ENCODE measurements at places on chromosomes 7 and 10.
A peak's percentile ranks its signal among the peaks of the same experiment; 100 is the strongest.

GRCh38 chr7:4343272-4344247 is 338.5 kb upstream of the FOXK1 start:
- peak; percentile 6 for DNase-seq

GRCh38 chr7:52352013-52352981 is 683.1 kb upstream of the POM121L12 start:
- no peak for DNase-seq

DNA sequence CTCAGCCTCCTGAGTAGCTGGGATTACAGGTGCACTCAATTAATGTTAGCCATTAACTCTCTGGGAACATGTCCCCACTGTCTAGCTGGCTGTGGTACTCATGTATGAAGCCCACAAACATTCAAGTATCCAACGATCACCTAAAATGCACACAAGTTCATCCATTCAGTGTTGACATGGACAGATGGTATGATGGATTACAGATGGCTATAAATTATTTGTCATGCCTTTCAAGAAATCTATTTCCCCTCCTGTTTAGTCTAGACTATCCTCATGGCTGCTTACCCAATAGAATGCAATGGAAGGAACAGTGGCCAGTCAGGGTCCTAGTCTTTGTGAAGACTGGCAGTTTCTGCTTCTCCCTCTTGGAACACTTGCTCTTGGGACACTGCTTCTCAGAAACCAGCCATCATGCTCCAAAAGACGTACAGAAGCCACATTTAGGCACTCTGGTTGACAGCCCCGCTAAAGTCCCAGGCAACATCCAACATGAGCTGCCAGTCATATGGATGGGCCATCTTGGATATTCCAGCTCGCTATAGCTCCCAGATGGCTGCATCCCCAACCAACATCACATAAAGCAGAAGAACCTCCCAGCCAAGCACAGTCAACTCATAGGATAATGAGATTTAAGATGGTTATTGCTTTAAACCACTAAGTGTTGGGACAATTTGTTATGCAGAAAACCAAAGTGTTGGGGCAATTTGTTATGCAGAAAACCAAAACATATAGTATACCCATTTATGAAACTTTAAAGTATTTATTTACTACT is 33.1 kb downstream of the MYL10 start:
- DNase-seq: no peak

DNA sequence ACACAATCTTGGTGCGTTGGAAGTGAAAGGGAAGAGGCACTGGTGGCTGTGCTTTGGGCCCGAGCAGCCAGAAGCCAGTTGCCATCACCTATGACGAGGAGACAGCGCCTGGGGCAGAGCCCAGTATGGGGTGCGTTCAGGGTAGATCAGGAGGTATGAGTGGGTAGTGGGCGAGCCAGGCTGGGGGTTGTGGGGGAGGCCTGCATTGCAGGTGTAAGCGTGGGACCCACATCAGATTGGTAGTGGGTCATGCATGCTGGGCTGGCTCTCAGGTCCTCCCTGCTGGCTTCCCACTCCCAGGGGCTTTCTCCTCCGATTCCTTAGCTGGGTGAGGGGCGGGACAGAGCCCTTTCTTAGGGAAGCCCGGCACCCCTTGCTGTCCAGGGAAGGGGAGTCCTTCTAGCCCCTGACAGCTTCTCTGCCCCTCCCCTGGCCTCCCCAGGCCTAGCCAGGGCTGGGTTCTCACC is 445 bp upstream of the PVRIG start:
- no peak for DNase-seq

DNA sequence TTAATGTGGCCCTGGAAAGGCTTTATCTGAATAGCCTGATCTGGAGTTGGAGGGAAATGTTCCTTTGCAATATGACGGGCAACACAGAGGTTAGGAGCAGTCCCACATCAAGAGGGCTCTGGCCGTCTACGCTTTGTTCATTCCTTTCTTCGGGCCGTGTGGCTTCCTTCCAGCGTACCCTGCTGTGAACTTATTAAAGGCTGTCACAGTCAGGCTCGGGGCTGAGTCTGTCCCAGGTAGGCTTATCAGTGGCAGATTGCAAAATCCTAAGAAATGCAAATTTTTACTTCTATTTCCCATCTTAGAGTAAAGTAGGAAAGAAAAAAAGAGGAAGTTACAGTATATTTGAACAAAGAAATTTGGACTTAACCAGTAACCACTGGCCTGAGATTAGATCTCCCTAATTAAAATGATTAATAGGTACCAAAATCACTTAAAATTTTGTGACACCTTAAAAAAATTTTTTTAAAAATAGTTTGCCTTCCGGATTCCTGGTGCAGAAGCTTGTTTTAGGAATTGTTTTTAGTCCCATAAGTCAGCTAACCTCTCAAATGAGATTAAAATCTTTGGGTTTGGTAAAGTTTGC is 453.1 kb upstream of the MKI67 start:
- DNase-seq: no peak

DNA sequence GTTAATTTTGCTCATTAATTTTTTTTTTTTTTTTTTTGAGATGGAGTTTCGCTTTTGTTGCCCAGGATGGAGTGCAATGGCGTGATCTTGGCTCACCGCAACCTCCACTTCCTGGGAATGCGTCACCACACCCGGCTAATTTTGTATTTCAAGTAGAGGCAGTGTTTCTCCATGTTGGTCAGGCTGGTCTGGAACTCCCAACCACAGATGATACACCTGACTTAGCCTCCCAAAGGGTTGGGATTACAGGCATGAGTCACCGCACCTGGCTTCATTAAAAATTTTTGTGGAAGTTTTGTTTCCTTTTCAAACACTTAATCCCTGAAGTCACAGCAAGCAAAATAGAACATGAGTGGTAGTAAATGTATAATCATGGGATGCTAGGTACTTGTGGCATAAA is 857.2 kb upstream of the PHF14 start:
- DNase-seq: no peak

DNA sequence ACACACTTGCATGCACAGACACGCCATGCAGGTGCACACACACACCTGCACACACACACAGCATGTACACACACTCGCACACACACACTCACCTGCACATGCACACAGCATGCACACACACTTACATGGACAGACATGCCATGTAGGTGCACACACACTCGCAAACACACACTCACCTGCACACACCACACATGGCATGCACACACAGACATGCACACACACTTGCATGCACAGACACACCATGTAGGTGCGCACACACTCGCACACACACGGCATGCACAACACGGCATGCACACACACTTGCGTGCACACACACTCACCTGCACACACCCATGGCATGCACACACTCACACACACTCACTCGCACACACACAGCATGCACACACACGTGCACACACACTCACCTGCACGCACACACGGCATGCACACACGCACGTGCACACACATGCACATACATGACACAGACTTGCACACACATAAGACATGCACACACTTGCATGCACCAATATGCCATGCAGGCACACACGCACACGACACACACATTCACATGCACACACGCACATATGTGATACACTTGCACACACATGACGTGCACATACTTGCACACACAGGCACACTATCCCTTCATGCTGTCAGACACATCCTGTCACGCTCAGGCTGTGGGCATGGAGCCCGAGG is 56.8 kb downstream of the INSIG1 start:
- DNase-seq: no peak

GRCh38 chr10:60958892-60959601 is 15.1 kb upstream of the RHOBTB1 start:
- DNase-seq: no peak

GRCh38 chr7:16719699-16720098 is 33.9 kb upstream of the TSPAN13 start:
- DNase-seq: no peak

DNA sequence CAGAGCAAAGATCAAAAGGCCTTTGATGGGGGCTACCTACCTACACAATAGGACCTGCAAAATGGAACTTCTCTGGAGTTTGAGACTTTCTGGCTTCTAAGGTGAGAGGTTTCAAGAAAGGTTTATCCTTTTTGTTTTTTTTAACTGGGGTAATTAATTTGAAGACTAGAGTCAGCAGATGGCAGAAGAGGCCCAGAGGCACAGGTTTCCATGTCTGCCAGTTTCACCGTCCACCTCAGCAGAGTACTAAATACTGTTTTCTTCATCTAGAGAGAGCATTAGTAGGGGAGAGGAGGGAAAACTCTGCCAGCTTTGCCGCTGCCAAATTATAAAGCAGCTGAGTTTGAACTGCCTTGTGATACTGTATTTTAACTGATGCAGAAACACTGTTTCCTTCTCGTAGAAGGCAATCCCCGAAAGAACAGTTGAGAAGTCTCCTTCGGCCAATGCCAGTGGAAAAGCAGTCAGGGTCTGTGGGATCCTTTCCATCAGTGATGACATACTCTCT is 138.7 kb downstream of the SLC25A13 start:
- no peak for DNase-seq

DNA sequence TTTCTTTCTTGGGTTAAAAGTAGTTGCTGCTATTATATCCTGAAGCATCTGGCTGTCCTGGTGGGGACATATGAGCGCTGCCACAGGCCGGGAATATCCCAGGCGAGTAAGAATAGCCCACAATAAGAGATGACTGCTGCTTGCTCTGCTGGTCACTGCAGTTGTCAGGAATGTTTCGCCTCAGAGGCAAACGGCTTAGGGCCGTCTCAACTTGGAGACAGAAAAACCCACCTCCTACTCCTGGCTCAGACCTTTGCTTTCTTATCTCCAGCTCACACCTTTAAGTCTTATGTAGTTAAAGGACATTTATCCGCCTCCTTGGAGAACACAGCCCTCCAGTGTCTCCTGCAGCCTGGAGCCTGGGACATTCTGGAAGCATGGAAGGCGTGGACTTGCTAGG is at the start of gene GJD4:
Gene GJD4, plus strand, starts transcription at position 151 of the 400 bp plus-strand sequence. Its CDS starts 227 bp downstream, at position 378.
- DNase-seq: no peak

GRCh38 chr7:117158941-117159697 is 163.7 kb downstream of the WNT2 start:
- DNase-seq: no peak

DNA sequence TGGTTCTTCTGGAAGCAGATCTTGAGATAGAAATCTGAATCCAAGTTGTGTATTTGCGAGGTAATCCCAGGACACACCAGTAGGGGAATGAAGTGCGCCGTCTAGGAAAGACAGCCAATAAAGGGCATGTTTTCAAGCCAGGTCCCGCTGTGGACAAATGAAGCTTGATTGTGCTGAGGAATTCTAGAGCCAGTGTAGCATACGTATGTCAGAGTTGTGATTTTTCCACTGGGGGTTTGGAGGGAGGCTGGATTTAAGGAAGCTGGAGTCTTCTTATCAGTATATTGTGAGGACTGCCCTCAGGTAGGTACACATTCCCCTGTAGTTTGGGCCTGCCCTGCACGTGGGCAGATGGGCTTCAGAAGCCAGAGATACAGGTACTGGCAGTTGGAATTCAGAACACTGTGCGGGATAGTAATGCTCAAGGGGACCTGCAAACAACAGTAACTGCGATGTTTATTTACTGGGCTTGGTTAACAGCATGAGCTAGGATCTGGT is 50.9 kb downstream of the GALNT11 start:
- DNase-seq: peak; percentile 46

DNA sequence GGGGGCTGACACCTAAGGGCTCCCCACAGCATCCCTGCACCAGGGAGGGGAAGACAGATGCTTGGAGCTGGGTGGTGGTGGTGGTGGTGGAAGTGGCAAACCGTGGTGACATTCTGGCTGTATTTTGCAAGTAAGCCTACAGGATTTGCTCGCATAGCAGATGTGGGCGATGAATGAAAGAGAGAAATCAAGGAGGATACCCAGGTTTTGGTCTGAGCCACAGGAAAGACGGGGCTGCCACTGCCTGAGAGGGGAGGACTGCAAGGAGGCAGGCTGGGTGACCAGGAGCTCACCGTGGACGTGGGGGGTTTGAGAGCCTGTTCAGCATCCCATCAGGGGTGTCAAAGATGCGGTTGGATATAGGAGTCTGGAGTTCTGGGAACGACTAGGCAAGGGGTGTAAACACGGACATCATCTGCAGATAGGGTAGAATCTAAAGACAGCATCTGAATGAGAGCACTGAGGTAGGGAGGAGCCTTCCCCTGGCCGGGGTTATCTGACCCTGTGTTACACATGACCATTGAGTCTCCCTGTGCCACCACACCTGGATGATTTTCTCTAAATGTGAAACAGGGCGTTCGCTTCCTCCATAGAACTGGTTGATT is 49.7 kb downstream of the TSPAN15 start:
- no peak for DNase-seq

DNA sequence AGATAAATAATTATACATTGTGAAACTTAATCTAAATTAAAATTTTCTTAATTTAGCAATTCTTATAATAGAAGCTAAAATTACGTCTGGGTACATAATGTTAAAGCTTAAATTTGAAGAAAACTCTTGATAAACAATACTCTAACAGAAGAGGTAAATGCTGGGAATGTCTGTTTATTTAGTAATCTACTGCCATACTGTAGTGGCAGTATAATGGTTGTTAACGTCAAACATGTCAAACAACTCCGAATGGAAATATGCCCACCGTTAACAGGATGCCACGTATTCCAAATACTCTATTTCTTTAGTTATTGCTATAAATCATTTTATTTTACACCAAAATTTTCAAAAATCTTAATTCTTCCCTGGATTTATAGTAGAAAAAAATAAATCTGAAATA is 40.0 kb upstream of the PTPN12 start:
- no peak for DNase-seq

DNA sequence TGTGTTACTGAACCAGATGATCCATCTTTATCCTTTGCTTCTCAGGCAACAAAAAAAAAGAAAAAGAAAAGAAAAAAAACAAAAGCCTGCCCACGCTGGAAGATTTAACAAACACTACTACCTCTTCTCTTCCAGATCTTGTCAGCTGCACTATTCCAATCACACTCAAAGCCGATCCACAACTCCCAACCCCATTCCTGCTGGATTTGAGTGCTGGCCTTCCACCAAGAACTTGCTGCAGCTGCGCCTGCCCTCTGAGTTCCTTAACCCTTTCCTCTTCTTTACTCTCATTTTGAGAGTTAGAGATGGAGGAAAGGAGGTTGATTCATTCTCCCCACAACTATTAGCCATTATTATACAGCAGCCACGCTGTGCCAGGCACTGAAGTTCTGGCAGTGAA is 16.0 kb upstream of the ITGA8 start:
- DNase-seq: no peak

DNA sequence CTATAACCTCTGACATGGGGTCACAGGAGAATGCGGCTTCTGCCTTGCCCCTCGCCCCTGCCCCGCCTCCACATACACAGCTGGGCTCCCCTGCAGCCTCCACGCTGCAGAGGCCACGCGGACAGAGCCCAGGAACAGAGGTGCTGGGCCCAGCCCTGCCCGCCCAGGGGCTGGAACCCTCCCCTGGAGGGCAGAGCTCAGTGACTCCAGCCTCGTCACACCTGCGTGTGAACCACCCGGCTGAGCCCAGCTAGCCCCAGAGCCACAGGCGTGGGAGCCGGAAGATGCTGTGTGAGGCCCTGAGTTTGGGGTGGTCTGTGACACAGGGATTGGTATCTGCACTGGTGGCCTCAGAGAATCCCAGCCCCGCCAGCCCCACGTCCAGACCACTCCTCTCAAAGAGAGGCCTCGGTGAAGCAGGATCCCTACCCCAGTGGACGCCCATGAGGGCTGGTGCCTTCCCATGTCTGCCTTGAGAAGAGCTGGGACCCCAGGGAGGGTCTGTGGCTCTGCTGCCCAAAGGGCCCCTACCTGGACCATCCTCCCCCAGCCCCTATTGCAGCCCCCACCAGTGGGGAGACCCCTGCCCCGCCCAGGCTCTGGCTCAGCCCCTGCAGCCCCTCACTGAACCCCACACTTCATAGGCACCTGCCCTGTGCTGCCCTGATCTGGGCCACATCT is 8.1 kb upstream of the ADAP1 start:
- DNase-seq: no peak

- no peak for DNase-seq
These were observed 82.9 kb downstream of the HYCC1 start for GRCh38 chr7:22931011-22931410.
